ENCODE measurements at places on chromosomes 2 and 18.

GRCh38 chr2:88329815-88330603, 122.5 kb downstream of the FOXI3 start:
- no peak for DNase-seq

GRCh38 chr2:105418522-105418921, 19.7 kb upstream of the FHL2 start:
- no peak for DNase-seq

- DNase-seq = no peak
Observed at GRCh38 chr2:193963472-193964119, 1693.4 kb upstream of the SLC39A10 start.

DNA sequence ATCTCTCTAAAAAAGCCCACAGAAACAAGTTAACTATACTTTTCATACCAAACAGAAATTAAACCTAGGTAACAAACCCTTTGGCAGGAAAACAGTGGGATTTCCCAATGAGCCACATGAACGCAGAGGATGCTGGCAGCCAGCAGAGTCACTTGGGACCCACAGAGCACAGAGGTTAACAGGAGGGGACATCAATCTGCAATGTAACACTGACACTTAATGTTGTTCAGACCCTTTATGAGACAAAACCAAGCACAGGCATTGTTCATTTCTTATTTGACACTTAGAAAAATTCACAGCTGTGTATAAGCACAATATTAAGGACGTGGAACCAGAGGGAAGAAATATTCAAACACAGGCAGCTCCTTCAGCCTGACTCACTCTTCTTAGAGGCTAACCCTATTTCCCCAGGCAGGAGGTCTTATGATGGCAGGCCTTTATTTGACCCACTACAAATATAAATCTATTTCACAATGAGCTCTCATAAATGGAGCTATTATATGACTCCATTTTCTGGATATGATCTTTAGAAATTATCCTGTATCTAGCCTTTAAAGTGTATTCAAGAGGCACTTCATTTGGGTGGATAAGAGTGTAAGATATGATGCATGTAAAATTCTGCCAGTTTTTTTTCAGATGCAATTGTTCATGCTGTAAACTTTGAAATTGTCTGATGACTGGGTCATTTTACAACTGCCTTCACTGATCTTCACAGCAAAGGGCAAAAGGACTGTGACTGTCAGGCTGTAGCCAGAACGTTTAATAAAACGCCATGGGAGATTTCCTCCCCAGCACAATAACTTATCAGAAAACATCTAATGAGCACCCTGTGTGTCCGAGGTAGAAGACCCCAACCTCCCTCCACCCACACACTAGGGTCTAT, 132.8 kb upstream of the SATB2 start:
- no peak for DNase-seq

GRCh38 chr2:37896319-37896718, 28.8 kb upstream of the RMDN2 start:
- DNase-seq = no peak

GRCh38 chr2:156511122-156511521, 74.9 kb downstream of the GPD2 start:
- DNase-seq = no peak

DNA sequence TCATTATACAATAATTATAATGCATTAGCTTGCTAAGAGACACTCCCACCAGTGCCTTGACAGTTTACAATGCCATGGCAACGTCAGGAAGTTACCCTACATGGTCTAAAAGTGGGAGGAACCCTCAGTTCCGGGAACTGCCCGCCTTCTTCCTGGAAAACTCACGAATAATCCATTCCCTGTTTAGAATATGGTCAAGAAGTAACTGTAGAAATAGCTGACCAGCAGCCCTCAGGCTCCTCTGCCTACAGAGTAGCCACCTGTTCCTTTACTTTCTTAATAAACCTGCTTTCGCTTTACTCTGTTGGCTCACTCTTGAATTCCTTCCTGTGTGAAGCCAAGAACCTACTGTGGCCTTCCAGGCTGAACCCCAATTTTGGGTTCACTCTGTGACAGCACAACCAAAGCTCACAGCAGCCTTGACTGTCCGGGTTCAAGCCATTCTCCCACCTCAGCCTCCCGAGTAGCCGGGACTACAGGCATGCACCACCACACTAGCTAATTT, 20.0 kb upstream of the PTPN2 start:
- no peak for DNase-seq

GRCh38 chr2:127778447-127778846, 32.5 kb downstream of the WDR33 start:
- no peak for DNase-seq

DNA sequence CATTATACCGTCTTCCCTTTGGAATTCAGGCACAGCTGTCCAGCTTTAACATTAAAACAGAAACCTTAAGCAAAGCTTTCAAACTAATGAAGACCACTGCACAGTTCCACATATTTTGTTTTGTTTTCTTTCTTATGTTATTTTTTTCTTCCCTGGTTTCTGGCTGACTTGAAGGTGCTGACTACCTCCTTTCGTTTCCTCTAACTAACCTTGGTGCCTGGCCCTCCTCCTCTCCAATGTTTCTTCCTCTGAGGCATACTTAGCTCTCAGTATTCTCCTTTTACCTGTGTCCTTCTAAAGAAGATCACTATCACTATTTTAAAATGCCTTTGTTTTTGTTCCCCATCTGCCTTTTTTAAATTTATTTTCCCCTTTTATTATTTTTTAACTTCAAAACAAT, 433.3 kb upstream of the SPHKAP start:
- DNase-seq = no peak

DNA sequence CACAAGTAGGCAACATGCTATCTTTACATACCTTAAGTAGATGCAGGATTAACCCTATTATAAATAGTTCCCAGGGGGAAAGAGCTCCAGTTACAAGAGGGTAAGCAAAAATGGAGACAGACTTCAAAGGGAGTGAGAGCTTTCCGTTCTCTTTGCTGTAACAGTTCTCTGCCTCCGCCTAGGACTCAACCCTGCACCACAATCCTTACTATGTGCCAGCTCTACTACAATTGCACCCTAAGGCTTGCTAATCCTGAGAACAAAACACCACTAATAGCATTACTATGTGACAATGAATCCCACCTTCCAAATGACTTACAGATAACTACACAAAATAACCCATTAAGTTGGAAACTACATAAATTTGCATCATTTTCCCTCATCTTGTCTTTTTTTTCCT, 7.7 kb downstream of the ZBTB14 start:
- no peak for DNase-seq

- no peak for DNase-seq
Observed at GRCh38 chr18:68861365-68861764, 63.5 kb downstream of the CCDC102B start.

- no peak for DNase-seq
Observed at GRCh38 chr2:61241266-61241665, 79.3 kb downstream of the C2orf74 start.

DNA sequence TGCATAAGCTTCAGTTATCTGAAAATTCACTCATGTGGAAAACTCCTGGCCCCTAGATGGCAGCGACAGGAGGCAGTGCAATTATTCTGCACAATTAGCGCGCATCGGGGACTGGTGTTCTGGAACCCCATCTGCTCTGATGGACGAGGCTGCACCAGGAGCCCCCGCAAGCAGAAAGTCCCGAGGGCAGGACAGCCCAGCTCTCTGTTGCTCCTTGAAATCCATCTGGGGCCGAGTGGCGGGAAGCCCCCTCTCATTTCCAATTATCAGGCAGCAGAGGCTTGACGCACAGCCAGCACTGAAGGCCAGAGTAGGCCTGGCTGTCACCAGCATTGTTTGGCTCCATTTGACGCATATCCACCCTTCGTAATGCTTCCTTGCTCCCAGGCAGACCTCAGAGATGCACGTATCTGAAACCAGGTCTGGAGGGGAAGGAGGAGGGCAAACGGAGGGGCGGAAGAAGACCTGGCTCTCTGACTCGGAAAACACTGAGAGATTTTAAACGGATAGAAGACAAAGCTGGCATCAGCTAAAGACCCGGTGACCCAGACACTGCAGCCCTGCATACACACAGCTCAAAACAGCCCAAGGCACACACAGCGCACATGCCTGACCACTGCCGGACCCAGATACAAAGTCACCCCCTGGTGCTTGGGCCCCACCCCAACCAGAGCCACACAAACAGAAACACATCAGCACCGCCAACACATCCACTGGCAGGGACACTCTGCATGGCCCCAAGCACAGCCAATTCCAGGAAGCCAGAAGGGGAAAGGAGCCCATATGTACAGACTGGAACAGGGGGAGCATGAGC, 69.8 kb downstream of the TNS1 start:
- DNase-seq = no peak

- no peak for DNase-seq
Observed at GRCh38 chr2:181258720-181259119, 198.5 kb upstream of the ITGA4 start.

- DNase-seq = no peak
Observed at GRCh38 chr2:129891341-129892320, 87.8 kb upstream of the RAB6C start.

DNA sequence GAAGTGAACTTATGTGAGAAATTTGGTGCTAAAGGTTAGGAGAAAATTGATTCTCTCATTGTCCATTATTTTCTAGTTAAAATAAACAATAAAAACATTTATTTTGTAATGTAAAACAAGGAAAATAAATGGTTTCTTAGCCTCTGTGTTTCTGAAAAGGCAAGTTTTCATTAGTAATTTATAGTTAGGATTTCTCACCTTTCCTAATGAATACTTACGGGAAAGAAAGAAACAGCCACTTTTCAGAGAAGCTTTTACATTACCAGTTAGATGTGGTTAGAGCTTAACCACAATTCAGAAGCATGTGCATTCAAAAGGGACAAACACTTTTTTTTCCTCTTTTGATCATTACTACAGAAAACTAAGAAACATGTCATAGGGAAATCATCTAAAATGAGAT, 18.8 kb downstream of the NEMP2 start:
- DNase-seq = no peak

GRCh38 chr2:63788071-63788470, 53.6 kb upstream of the UGP2 start:
- DNase-seq = no peak

- no peak for DNase-seq
Observed at GRCh38 chr2:168039881-168040280, 207.5 kb downstream of the STK39 start.

DNA sequence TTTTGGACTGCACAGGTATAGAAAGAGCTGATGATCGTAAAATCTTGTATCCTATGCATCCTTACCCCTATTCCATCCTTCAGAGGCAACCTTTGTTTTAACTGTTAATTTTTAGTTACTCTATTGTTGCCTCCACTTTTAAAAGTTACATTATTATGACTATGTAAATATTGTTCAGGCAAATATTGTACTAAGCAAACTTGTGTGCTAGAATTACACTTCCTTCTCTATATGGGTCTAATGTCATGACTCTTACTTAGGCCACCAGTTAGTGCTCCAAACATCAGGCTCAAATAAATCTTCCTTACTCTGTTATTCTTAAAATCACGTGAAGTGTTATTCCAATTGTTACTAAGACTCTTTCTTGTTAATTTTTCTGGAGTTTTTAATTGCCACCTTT, 47.4 kb upstream of the EMILIN2 start:
- DNase-seq = no peak

DNA sequence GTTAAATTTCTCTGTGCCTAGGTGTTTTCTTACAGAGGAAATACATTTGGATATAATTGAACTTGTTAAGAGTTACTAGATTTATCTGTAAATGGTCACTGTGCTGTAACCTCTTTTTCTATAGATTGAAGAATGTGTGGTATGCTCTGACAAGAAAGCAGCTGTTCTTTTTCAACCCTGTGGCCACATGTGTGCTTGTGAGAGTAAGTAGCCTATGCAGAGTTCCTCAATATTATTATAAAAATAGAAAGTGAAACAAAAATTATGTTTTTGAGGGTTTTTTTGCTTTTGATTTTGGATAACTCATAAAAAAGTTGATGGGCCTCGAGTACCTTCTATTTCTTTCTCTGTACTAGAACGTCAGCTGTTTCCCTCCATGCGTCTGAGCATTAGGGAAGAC, 112.4 kb downstream of the MIB1 start:
- no peak for DNase-seq

- DNase-seq = no peak
Observed at GRCh38 chr2:69753659-69754363, 11.9 kb downstream of the ANXA4 start.

- no peak for DNase-seq
Observed at GRCh38 chr18:45517181-45517741, 98.0 kb upstream of the SLC14A2 start.

GRCh38 chr18:62399276-62399675, 74.2 kb downstream of the TNFRSF11A start:
- DNase-seq = no peak

DNA sequence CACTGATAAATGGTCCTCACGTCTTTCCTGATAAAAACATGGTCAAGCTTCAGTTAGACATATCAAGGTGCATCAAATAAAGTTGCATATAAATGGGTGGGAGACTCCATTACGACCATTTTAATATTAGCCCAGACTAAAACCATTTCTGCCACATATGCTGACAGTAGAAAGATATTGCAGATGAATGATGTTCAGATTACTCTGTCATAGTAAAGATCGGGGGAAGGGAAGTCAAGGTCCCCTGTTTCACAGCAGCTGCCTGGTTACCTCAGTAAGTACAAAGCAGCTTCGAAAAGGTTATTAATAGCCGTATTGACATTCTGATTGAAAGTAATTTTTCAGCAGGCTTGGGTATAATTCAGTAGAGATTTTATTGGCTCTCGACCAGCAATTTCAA, 927.7 kb upstream of the CDH2 start:
- no peak for DNase-seq

GRCh38 chr2:150806336-150806735, 318.9 kb upstream of the RND3 start:
- no peak for DNase-seq

DNA sequence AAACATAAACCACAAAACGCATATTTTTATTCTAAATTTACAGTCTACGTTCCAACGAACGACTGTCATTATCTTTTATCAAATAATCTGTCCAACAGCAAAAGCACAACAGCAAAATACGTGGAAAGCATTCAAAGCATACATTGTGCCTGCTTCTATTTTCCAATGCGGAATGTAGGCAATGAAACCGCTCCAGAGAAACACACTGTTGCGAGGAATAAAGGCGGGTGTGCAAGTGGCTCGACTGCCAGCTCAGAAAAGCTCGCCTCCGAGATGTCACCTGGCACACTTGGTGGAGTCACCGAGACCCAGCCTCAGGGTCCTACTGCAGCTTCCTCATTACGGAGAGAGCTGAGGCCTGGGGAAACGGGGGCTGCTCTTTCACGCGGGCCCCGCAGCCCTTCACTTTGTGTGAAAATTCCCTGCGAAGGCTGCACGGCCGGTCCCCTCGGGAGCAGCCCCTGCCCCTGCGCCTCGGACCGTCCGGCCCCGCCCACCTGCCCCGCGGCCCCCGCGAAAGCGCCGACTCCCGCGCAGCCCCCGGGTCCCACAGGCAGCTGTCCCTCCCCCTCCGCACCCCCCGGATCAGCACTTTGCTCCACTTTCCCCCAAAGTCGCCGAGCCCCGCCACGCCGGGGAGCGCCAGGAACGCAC, 752 bp downstream of the MGAT4A start:
- DNase-seq = no peak

DNA sequence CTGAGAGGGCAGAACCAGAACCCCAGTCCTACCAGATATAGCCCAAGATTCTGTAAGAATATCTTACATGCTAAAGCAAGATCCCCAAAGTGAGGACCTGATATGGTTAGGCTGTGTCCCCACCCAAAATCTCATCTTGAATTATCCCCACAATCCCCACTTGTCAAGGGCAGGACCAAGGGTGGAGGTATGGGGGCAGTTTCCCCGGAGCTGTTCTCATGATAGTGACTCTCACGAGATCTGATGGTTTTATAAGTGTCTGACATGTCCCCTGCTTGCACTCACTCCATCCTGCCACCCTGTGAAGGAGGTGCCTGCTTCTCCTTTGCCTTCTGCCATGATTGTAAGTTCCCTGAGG, 19.9 kb downstream of the TTC32 start:
- DNase-seq = no peak

GRCh38 chr2:144085016-144085415, 434.9 kb downstream of the ZEB2 start:
- no peak for DNase-seq
